ENCODE measurements at places on chromosomes 2 and 18. TPM values are rescaled to one million over a fixed set of nuclear protein-coding genes. Genes with fewer than 3 reads are reported as not detected.

DNA sequence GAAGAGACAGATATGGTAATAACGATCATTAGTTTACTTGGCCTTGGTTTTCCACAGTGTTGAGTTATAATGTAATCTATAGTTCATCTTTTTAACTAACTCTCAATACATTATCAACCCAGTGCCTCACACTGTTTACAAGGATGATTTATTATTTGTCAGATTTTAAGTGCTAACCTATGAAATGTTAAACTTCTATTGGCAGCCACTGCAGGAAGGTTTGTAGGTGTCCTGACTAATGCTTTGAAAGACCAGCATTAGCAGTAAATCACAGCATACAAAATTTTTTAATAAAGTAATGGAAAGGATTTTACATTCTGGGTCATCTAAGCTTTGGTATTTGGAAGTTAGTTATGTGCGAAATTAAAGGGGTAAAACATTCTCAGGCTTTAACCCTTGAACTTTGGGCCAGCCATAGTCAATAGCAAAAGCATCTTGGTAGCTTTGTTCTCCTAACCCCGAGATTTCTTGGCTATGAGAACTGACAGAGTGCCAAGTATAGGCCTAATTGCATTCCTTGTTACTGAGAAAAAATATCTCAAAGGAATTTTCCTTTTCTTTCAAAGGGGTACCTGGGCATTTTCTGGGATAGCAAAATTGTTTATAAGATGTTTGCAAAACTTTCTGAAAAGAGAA is 30.6 kb downstream of the SPATS2L start:
- H3K4me3 ChIP-seq: no peak overlapping the region
- H3K4me1 ChIP-seq: peaks cover 12% of the 10 kb centered on the region
- peaks cover 16% of the 10 kb centered on the region for H3K36me3 ChIP-seq
- H3K27me3 ChIP-seq: no peaks in the 10 kb centered on the region

- H3K27me3 ChIP-seq: no peaks in the 10 kb centered on the region
- no peak overlapping the region for H3K27ac ChIP-seq
- DNase-seq: no peak
- H3K36me3 ChIP-seq: no peaks in the 10 kb centered on the region
- no peaks in the 10 kb centered on the region for H3K4me1 ChIP-seq
Measured at GRCh38 chr2:106638043-106638442, 150.9 kb downstream of the CD8B2 start.

GRCh38 chr2:160372585-160372984 is 121.0 kb downstream of the RBMS1 start:
- H3K4me3 ChIP-seq: no peak overlapping the region
- peaks cover 70% of the 10 kb centered on the region for H3K4me1 ChIP-seq
- no peak for DNase-seq
- H3K27ac ChIP-seq: no peak overlapping the region

DNA sequence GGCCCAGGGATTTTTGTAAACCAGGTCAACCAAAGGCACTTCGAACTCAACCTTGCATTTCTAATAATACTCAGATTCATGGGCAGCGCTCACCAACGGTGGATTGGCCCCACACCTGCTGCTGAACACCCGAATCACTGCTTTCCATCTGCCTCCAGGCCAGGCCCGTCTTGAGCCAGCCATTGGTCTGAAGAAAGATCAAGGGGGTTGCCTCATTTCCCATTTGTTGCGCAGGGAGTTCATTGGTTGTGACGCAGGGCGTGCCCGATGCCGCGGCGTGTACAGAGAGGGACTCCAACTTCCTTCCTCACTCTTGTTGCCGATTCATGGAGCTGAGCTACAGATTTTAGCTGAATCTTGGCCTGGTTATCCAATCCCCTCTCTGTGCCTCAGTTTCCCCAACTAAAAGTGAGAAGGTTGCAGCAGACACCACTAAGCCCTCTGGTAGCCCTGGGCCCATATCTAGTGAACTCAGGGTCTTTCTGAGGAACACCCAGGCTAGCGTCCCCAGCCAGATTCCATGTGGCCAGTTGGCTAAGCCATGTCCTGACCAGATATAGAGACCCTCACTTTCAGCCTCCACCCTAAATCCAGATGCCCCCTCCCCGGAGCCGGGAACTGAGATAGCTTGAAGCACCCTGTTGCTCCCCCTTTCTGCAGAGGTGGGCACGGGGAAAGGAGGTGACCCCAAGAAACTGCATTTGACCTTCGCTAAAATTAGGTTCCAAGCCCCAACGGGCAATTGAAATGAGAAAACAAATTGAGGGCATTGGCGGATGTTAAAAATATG is 60.9 kb upstream of the HPCAL1 start:
- no peaks in the 10 kb centered on the region for H3K4me1 ChIP-seq
- H3K4me3 ChIP-seq: no peak overlapping the region
- no peaks in the 10 kb centered on the region for H3K36me3 ChIP-seq
- H3K27ac ChIP-seq: no peak overlapping the region
- DNase-seq: no peak

DNA sequence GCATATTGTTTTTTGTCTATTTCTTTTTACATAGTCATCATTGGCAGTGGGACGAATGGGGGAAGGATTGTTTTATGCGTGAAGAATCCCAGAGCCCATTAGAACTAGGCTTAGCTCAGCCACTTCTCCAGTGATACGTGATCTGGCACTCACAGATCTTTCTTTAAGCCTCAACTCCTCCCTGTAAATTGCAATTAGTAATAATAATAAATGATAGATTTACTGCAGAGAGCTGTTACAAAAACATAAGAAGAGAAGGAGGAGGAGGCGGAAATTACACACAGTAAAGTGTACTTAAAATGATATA is 629.3 kb downstream of the NRXN1 start:
- H3K27ac ChIP-seq: no peak overlapping the region
- H3K36me3 ChIP-seq: no peaks in the 10 kb centered on the region
- H3K4me3 ChIP-seq: no peak overlapping the region

- DNase-seq: no peak
- peaks cover 43% of the 10 kb centered on the region for H3K27me3 ChIP-seq
- H3K27ac ChIP-seq: no peak overlapping the region
- no peaks in the 10 kb centered on the region for H3K36me3 ChIP-seq
- H3K4me1 ChIP-seq: peaks cover 2% of the 10 kb centered on the region
Measured at GRCh38 chr2:215420471-215420935, 15.4 kb downstream of the FN1 start.

- H3K4me3 ChIP-seq: no peak overlapping the region
- no peaks in the 10 kb centered on the region for H3K36me3 ChIP-seq
- DNase-seq: no peak
Measured at GRCh38 chr2:229445019-229445418, 173.9 kb upstream of the PID1 start.

DNA sequence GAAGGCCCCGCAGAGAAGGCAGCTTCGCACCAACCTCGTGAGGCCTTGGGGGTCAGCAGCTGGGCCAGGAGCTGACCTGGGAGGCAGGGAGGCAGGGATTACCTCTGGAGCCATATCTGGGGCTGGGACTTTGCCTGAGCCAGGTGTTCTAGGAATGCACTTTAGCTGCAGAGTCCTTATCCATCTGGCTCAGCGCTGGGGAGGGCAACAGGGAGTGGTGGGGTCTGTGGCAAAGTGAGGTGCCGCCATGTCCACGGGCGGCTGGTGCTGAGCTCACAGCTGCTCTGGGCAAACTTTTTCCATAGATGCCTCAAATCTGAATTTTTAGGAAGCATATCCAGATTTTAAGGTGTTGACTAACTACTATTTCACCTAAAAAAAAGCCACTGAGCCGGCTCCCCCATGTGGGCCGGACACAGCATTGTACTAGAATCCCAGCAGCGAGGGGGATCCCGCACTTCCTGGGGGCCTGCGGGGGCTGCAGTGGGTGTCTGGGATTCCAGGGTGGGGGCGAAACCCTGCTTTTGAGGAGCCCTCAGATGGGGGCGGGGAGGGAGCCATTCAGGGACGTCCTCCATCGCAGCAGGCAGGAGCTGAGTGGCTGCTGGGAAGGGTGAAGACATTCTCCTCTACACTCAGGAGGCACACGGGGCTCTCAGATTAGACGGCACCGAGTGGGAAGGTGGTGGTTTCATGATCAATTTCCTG is 34.6 kb downstream of the RTP5 start:
- H3K4me1 ChIP-seq: no peaks in the 10 kb centered on the region
- H3K36me3 ChIP-seq: no peaks in the 10 kb centered on the region
- H3K27ac ChIP-seq: no peak overlapping the region
- H3K27me3 ChIP-seq: no peaks in the 10 kb centered on the region
- peak; percentile 8 for DNase-seq

- DNase-seq: no peak
- no peaks in the 10 kb centered on the region for H3K36me3 ChIP-seq
- H3K27ac ChIP-seq: no peak overlapping the region
Measured at GRCh38 chr2:239013678-239013976, 165.7 kb downstream of the TWIST2 start.

DNA sequence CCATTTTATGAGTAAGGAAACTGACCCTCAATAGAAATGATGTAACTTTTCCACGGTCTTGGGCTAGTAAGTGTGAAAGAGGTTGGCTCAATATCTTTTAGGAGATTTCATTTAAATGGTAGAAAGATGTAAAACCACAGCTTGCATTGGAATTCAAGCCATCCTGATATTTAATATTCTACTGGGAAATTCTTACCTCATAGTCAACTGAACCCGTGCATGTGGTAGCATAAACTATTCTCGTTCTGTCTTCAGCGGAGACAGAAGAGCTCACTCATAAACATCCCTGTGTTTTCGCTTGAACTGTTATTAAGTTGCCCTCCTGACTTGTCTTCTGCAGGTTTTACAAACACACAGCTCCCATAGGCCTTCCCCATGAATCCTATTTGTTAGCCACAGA is 8.5 kb upstream of the SPATS2L start:
- H3K4me1 ChIP-seq: peaks cover 3% of the 10 kb centered on the region
- H3K27me3 ChIP-seq: peaks cover 40% of the 10 kb centered on the region
- no peak for DNase-seq

DNA sequence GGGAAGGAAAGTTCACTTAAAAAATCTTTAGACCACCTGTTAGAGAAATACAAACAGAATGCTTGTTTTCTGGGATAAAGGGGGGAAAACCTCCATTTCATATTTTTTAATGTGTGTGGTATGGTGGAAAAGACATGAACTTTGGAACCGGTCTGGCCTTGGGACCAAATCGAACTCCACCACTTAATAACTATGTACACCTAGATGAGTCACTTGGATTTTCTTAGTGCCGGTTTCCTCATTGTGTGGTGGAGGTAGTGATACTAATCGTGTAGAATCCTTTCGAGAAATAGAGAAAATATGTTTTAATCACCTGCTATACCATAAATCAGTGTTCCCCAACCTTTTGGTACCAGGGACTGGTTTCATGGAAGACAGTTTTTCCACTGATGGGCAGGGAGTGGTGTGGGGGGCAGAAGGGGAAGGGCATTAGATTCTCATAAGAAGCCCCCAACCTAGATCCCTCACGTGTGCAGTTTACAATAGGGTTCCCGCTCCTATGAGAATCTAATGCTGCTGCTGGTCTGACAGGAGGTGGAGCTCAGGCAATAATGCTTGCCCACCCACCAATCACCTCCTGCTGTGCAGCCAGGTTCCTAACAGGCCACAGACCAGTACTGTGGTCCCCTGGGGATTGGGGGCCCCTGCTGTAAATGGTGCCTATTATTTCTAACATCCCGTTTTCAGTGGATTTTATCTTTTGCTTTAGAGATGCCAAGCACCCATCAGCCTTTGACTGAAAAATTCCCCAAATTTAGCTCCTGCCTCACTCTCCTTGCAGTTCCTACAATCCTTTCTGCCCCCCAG is 308.8 kb downstream of the PRKCE start:
- H3K27me3 ChIP-seq: peaks cover 6% of the 10 kb centered on the region
- no peak overlapping the region for H3K4me3 ChIP-seq
- no peaks in the 10 kb centered on the region for H3K36me3 ChIP-seq

GRCh38 chr18:26628017-26628416 is 79.7 kb upstream of the KCTD1 start:
- no peak overlapping the region for H3K27ac ChIP-seq
- DNase-seq: no peak
- H3K27me3 ChIP-seq: no peaks in the 10 kb centered on the region
- H3K4me1 ChIP-seq: no peaks in the 10 kb centered on the region
- no peak overlapping the region for H3K4me3 ChIP-seq
- H3K36me3 ChIP-seq: no peaks in the 10 kb centered on the region

- no peaks in the 10 kb centered on the region for H3K36me3 ChIP-seq
- H3K27ac ChIP-seq: no peak overlapping the region
- DNase-seq: no peak
Measured at GRCh38 chr2:137348301-137348700, 583.0 kb downstream of the THSD7B start.

GRCh38 chr2:154960802-154961583 is 262.5 kb downstream of the KCNJ3 start:
- no peaks in the 10 kb centered on the region for H3K36me3 ChIP-seq
- no peak for DNase-seq
- H3K27me3 ChIP-seq: no peaks in the 10 kb centered on the region
- H3K4me1 ChIP-seq: no peaks in the 10 kb centered on the region

- H3K27ac ChIP-seq: no peak overlapping the region
- peaks cover 4% of the 10 kb centered on the region for H3K27me3 ChIP-seq
- H3K4me1 ChIP-seq: peaks cover 8% of the 10 kb centered on the region
- DNase-seq: no peak
- no peaks in the 10 kb centered on the region for H3K36me3 ChIP-seq
Measured at GRCh38 chr2:16639431-16639830, 26.2 kb downstream of the CYRIA start.

- peak; percentile 68 for DNase-seq
- no peak overlapping the region for H3K27ac ChIP-seq
- H3K36me3 ChIP-seq: peaks cover 6% of the 10 kb centered on the region
- H3K4me1 ChIP-seq: no peaks in the 10 kb centered on the region
Measured at GRCh38 chr2:169528271-169528701, 18.8 kb downstream of the KLHL41 start.

- H3K36me3 ChIP-seq: no peaks in the 10 kb centered on the region
- no peak overlapping the region for H3K27ac ChIP-seq
- H3K4me3 ChIP-seq: no peak overlapping the region
- H3K27me3 ChIP-seq: peaks cover 10% of the 10 kb centered on the region
- DNase-seq: no peak
- H3K4me1 ChIP-seq: no peaks in the 10 kb centered on the region
Measured at GRCh38 chr2:1870431-1870830, 126.1 kb upstream of the PXDN start.

DNA sequence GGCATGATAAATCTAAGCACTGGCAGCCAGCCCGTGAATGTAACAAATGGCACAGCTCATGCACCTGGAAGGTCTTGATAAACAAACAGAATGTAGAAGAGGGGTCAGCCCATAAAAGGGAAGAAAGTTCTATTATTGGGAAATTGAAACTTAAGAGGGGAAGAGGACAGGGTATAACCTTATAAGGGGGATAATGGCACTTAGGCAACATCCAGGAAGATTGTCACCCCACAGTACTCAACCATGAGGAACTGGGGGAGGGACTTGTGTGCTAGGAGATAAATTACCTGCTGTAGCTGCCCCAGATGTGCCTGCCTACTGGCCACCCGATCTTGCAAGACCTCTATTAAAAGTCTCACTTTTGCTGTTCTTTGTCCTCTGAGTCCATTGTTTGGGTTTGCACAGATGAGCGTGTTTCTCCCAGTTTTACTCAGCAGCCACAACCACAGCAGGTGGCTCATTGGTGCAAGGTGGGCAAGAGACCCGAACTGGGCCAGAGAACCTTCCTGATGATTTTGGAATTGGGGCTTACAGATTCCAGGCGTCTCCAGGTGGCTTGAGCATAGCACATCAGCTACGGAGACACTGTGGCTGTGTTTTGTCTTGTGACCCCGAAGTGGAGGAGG is 79.0 kb upstream of the TAF1B start:
- H3K4me1 ChIP-seq: peaks cover 43% of the 10 kb centered on the region
- H3K4me3 ChIP-seq: no peak overlapping the region
- H3K36me3 ChIP-seq: peaks cover 3% of the 10 kb centered on the region

- no peak overlapping the region for H3K4me3 ChIP-seq
- H3K27me3 ChIP-seq: no peaks in the 10 kb centered on the region
- no peak overlapping the region for H3K27ac ChIP-seq
- no peaks in the 10 kb centered on the region for H3K36me3 ChIP-seq
Measured at GRCh38 chr2:122707224-122707824, 951.9 kb downstream of the TSN start.

Gene EFR3B
- total RNA-seq: 0.08 TPM

Gene TNFAIP6
- not detected for total RNA-seq

Gene TMEM163
- total RNA-seq: 0.14 TPM

Gene ASPRV1
- 1.2 TPM for total RNA-seq

All from activated naive CD8-positive, alpha-beta T cell treated with anti-CD3 and anti-CD28 coated beads, Interleukin-2, amount 10 ng/mL, durations not matched to agents 7 days and 5 days (primary cell).